ENCODE measurements at places on chromosomes 11 and 22. TPM values are rescaled to one million over a fixed set of nuclear protein-coding genes. Genes with fewer than 3 reads are reported as not detected.

Gene BEST1
- 1.6 TPM for total RNA-seq

Gene BLID
- 1.2 TPM for total RNA-seq

Gene CRYBB3
- 0.13 TPM for total RNA-seq

Gene OR4C11
- not detected for total RNA-seq

Gene GLYATL1
- 0.58 TPM for total RNA-seq

Gene MS4A6A
- 27.6 TPM for total RNA-seq

Gene LUZP2
- 3.6 TPM for total RNA-seq

Gene CDHR5
- 0.75 TPM for total RNA-seq

Gene TMEM191C
- 0.40 TPM for total RNA-seq

Gene MYOD1
- 47.3 TPM for total RNA-seq

Gene PLAAT2
- total RNA-seq, result not detected

Gene RCOR2
- 11.0 TPM for total RNA-seq

Gene CRYBB2
- 0.09 TPM for total RNA-seq

Gene NXPE1
- total RNA-seq, result not detected

Gene CD44
- total RNA-seq, result 75.0 TPM

Gene SLC3A2
- total RNA-seq, result 41.8 TPM

Gene C11orf87
- 0.09 TPM for total RNA-seq

Gene HEPN1
- not detected for total RNA-seq

Gene LGR4
- total RNA-seq, result 29.6 TPM

Gene OR4C13
- not detected for total RNA-seq

Gene OR5T1
- not detected for total RNA-seq

Gene MGAT3
- 1.7 TPM for total RNA-seq

Gene RAB39A
- total RNA-seq, result 0.58 TPM

Gene OR8G1
- 0.09 TPM for total RNA-seq

Gene PLAAT5
- total RNA-seq, result 2.1 TPM

Gene OR6T1
- not detected for total RNA-seq

Gene CTSF
- 29.0 TPM for total RNA-seq

Gene EIF3F
- 428 TPM for total RNA-seq

Gene OTOG
- under 0.01 TPM for total RNA-seq

Gene TEAD1
- total RNA-seq, result 60.2 TPM

Gene UPB1
- total RNA-seq, result 0.75 TPM

Measured in muscle of leg (tissue), 16 donors.